Coronary artery (tissue), 2 donors: ENCODE measurements at places on chromosomes 16 and 17.

DNA sequence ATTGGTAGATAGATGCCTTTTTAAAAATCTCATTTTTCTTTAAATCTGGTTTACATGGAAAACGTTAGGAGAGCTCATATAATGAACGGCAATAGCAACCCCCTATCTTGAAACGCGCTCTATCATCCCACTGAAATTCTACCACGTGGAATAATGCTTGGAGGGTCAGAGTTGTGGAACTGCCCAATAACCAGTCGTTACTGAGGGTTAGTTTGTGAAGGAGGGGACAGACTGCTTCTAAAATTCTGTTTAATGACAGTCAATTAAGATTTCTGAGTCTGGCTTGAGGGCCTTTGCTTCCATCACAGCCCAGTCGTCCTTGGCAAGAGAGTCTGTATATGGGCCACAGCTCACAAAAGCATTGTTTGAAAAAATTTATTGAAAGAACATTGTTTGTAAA lies 482 bp downstream of the IRF8 start:
- no peak for DNase-seq

- DNase-seq: peak; percentile 90
Observed at GRCh38 chr16:72858665-72859493, 189.0 kb downstream of the ZFHX3 start.

- no peak for DNase-seq
Observed at GRCh38 chr16:10266809-10267208, 84.6 kb upstream of the GRIN2A start.

DNA sequence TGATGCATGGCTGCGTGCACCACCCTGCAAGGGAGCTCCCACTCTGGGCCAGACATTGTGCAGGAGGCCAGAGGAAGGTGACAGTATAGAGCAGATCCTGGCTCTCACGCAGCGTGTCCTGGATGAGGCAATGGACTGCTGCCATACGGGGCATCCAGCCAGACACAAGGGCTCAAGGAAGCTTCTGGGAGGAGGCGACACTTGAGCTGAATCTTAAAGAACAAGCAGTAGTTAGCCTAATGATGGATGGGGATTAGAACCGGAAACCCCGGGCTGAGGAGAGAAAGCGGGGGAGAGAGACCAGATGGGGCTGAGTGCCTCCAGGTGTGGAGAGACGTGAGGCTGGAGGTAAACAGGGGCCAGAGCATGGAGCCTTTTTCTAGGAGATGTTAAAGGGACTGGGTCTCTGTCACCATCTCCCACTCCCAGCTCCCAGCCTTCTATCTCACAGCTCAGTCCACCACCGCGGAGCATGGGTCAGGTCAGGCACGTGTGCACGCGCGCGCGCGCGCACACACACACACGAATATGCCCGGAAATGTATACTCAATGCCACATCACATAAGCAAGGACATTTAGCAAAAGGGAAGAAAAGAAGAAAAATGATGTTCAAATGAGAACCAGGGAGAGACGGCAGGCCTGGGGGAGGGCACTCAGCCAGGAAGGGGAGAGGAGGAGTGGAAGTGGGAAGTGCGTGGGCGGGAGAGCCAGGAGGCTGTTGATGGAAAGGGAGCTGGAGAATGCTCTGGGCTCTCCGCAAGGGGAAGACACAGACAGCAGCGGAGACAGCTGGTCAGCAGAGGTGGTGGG lies 46.3 kb downstream of the CCDC42 start:
- DNase-seq: peak; percentile 82

GRCh38 chr16:87416826-87417527 lies 24.8 kb downstream of the MAP1LC3B start:
- DNase-seq: no peak

- DNase-seq: no peak
Observed at GRCh38 chr16:25951999-25952398, 260.2 kb downstream of the HS3ST4 start.

- no peak for DNase-seq
Observed at GRCh38 chr16:31397096-31397660, 4.0 kb downstream of the ITGAD start.

DNA sequence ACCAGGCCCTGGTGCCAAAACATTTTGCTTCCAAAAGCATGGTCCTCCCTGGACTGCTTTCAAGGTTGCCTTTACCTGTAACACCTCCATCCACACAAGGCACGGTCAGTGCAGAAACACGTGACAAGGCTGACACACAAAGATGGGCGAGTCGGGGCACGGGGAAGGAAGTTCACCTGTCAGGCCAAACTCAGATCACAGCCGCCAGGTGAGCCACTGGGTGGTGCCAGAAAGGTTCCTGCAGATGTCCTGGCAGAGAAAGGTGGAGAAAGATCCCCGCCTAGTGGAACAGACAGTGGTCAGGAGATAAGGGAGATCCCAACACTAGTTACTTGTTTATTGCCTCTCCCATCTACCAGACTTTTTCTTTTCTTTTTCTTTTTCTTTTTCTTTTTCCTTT lies 155.3 kb downstream of the AIPL1 start:
- no peak for DNase-seq

DNA sequence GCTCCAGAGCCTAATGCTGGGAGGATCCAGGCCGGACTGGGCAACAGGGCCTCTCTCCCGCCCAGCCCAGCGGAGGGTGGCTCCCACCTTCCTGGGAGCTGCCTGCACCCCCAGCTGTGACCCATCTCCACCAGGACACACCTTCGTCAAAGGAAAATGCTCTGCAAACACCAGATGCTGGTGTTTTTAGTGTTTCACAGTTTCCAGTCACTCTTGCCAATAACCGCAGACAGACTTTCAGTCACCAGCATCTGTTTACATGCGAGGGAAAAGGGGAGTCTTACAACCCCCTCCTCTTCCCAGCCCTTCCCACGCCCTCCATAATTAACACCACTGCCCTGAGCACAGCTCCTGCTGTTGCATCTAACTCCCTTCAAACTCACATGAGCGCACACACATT lies 25.3 kb downstream of the KLHDC4 start:
- no peak for DNase-seq

DNA sequence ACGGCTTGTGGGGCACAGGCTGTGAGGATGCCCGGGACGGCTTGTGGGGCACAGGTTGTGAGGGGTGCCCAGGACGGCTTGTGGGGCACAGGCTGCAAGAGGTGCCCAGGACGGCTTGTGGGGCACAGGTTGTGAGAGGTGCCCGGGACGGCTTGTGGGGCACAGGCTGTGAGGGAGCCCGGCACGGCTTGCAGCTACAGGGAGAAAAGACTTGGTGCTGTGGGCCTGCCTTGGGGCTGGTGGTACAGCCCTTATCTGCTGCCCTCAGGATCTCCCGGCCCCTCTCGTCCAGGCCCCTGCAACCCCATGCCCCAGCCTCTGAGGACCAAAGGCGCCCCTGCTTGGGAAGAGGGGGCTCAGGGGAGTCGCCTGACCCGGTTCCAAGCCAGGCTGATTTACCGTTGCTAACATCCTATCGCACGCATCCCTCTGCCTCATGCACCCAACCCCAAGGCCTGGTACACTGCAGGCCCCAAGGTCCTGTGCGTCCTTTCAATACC lies 5.0 kb upstream of the HBM start:
- DNase-seq: no peak

DNA sequence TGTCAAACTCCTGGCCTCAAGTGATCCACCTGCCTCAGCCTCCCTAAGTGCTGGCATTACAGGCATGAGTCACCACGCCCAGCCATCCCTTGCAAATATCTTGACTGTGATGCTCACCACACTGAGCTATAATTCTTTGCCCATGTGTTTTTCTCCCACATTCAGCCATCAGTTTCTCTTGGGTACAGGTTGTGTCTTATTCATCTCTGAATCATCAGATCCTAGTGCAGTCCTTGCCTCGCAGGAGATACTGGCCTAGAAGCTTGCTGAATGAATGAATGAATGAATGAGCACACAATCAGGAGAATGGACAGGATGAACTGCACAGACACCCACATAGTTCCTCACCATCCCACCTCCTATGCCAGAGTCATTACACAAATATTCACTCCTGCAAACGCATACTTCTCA lies 24.4 kb upstream of the ETV4 start:
- no peak for DNase-seq

- DNase-seq: no peak
Observed at GRCh38 chr17:65058593-65058992, 2.1 kb upstream of the GNA13 start.

- no peak for DNase-seq
Observed at GRCh38 chr17:58328195-58329034, at the start of gene TSPOAP1. TSS of gene TSPOAP1 (minus strand) at chr17:58328795. CDS start at chr17:58327920, 875 bp downstream.

DNA sequence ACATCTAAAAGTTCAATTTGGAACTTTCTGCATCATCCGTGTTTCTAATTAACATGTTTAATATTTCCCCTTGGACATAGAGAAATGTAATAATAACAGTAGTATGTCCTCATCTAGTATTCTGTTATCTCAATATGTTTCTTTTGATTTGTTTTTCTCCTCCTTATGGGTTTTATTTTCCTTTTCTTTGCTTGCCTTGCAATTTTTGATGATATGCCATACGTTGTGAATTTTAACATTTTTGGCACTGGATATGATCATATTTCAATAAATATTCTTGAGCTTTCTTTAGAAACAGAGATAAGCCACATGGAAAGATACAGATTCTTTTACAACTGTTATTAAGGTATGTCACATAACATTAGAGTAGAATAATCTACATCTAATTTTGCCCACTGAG lies 1316.2 kb downstream of the CDH8 start:
- no peak for DNase-seq

DNA sequence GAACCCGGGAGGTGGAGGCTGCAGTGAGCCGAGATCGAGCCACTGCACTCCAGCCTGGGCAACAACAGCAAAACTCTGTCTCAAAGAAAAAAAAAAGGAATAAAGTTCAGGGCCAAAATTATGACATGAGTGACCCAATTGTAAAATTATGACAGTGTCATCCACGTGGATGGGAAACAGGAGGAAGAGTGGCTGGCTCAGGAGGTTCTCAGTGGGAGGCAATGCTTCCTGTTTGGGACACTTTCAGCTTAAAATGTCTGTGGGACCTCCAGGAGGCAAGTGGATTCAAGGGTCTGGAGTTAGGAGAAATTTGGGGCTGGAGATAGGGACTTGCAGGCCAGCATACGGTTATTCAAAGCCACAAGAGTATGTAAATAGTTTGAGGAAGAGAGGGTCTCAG lies 8.0 kb upstream of the STX4 start:
- DNase-seq: no peak

- peak; percentile 76 for DNase-seq
Observed at GRCh38 chr17:56593646-56594319, at the start of gene NOG. TSS of gene NOG (plus strand) at chr17:56593699. CDS start at chr17:56594224, 525 bp downstream.

DNA sequence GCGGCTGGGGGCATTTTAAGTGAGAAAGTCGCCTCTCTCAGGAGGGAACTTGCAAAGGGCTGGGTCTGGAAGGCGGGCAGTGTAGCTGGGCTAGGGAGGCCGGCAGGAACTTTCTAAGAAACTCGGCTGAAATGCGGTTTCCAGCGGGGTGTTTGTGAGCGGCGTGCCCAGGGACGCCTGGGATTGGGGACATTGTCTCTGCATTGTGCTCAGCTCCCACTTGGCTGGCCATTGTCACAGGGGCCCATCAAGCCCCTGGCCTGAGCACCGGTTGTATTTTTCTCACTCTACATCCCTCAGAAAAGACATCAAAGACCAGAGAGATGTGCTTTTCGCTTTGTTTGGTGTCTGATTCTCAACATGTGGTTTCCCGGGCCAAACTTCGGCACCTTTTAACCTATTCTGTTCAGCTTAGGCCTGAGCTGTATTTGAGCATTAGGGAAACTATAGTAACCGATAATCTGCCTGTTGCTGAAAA lies 291.1 kb upstream of the IRX3 start:
- DNase-seq: no peak

GRCh38 chr17:38815576-38816193 lies 9.4 kb downstream of the CWC25 start:
- DNase-seq: no peak

DNA sequence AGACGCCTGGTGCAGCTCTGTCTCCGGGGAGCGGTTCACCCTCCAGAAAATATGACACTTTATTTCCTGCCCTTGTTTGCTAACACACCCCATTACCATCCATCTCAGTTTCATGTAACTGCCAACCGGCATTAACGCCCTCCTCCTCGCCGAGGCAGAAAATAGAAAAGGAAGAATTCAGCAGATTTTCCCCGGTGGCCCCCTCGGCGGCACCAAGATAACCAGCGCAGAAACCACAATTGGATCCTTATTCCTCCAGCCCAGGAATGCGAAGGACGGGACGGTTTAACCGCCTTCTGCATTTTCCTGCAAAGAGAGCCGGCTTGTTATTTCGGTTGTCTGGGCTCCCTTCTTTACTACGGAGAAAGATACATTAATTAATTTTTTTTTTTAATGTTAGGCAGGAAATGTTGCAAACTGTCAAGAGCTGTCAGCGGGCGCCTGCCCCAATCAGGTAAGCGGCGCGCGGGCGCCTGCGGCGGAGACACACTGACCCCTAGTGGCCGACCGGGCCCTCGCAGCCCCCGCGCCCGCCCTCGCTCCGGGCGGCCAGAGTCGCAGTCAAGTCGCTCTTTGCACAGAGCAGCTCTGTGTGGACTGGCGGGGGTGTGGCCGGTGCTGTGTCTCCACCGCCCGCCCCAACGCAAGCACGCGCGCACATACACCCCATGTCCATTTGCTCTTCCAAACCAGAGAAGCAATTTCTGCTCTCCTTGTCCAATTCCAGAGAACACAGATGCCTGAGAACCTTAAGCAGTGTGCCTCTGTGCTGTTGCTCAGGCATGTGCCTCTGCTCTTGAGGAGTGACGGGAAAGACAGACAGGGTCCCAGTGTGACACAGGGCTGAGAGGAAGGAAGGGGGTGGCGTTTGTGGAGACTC lies 53.6 kb downstream of the C17orf67 start:
- DNase-seq: peak; percentile 79

- no peak for DNase-seq
Observed at GRCh38 chr16:11372073-11372828, 27.0 kb downstream of the RMI2 start.

DNA sequence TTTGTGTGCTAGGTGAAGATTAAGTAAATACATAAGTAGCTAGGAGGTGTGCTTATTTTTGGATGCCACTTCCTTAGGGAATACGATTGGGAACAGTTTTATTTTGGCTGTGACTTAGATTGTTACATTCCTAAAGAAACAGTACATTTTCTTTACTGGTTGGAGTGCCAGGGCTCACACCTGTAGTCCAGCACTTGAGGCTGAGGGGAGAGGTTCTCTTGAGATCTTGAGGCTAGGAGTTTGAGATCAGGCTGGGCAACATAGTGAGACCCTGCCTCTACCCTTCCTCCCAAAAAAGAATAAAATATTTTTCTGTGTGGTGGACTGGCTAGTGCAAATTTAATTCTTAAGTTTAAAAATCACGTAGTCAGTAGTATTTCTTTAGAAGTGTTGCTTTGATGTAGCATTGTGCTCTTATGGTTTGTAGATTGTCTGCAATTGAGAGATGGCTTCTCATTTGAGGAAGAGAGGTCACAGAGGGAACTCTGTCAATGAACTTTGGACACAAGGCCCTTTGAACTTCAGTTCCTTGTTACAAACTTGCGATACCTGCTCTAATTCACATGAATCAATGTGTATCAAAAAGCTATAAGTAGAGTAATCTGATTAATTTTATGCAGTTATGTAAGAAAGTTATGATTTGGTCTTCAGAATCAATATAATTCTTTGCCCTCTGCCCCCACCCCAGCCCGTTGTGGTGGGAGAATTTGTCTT lies 7.1 kb downstream of the HAPSTR1 start:
- DNase-seq: no peak

DNA sequence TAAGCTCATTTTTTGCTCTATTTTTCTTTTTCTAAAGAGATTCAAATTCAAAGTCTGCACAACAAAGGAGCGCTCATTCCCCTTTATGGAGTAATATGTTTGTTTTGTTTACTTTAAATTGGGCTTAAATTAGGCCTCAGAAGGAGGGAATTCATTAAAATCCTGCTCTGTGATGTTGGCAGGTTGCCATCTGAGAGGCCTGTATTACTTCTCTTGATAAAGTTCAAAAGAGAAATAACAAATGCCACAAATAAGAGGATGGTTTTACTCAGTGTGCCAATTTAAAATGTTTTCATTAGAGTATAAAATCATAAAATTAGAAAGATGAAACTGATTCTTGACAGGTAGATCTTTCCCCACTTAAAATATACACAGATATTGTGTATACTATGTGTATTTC lies 54.5 kb upstream of the HLF start:
- DNase-seq: no peak
